ENCODE measurements at places on chromosomes 3 and 15.

GRCh38 chr15:78210349-78210717 is 24.0 kb downstream of the ACSBG1 start:
- no peak for DNase-seq

DNA sequence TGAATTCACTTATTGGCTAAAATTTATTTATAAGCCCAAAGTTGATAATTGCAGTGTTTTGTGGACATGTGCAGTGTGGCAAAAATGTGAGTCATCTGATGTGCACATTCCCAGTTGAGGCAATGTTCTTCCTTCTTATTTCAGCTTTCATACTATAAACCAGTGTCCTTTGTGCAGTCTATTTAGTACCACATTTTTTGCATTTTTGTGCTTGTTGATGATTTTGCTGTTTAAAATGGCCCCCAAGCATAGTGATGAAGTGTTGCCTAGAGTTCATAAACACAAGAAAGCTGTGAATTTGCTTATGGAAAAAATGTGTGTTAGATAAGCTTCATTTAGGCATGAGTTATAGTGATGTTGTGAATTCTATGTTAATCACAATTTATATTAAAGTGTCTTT is 19.4 kb upstream of the IL20RB start:
- no peak for DNase-seq

DNA sequence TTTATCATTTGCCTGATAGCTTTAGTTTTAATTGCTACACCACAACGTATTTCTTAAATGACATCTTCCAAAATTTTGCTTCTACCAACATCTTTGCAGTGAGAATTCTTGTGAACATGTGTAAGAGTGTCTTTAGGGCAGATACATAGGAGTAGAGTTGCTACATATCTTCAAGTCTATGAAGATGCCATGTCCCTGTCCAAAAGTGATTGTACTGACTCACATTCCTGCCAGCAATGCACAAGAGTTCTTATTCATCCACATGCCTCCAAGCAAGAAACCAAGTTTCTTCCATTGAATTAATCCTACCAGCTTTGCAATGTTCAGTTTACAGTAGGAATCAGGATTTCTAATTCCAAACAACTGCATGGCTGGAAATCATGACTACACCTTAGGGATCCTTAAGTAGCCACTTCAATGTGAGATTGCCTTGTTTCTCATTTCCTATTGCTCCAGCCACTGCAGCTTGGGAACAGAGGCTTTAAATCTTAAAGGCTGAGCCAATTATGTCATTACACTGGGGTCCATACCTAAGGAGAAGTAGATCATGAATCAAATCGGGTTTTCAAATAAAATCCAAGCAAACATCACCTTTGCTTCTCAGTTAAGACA is 44.5 kb downstream of the BCL2L10 start:
- DNase-seq = no peak

- no peak for DNase-seq
Measured at GRCh38 chr15:92869263-92869940, 30.7 kb upstream of the CHD2 start.

- no peak for DNase-seq
Measured at GRCh38 chr3:102223132-102223531, 211.7 kb upstream of the ZPLD1 start.

DNA sequence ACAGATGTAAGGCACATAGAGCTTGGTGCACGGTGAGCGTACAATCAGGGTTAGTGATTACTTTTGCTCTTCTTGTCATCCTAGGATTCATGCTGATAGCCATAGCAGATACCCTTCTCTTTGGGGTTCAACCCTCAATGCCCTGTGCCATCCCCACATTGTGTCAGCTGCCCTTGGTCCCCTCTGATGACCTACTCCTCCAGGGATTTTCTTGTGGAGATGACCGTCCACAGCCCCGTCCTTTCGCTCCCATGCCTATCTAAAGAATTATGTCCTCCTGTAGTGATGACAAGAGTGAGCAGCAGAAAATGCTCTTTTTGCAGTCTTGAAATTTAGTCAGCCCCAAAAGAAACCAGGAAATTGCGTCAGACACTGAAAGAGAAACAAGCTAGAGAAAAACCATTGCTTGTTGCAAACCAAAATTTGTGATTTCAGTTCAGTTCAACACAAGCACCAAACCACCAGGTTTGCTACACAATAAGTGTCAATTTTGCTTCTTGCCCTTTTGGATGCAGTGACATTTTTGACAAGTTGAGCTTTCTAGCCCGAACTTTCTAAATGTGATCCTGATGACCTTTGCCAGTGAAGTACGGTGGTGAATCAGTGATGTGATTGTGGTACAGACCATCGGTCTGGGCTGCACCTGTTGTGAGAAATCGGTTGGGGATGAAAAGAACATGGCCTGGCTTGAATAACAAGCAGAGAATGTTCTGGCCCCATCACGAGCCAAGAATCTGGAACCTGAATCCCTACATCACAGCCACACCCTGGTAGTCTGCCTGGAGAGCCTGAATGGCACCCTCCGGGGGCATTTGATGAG is 41.3 kb downstream of the CMTM7 start:
- DNase-seq = no peak

DNA sequence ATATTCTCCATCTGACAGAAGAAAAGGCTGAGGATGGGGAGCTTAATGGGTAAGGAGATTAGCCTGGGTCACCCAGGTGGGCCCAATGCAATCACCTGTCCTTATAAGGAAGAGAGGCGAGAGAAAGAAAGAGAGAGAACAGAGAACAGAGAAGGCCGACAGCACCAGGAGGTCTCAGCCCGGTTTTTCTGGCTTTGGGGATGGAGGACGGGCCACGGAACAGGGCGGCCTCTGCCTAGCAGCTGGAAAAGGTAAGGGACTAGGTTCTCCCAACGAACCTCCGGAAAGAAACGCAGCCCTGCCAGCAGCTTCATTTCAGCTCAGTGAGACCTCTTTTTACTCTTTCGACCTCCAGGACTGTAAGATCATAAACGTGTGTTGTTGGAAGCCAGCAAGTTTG is 196.0 kb upstream of the LYSMD4 start:
- no peak for DNase-seq
